Mesothelial cell of epicardium (in vitro differentiated cells): ENCODE measurements at places on chromosomes 7 and 10.

DNA sequence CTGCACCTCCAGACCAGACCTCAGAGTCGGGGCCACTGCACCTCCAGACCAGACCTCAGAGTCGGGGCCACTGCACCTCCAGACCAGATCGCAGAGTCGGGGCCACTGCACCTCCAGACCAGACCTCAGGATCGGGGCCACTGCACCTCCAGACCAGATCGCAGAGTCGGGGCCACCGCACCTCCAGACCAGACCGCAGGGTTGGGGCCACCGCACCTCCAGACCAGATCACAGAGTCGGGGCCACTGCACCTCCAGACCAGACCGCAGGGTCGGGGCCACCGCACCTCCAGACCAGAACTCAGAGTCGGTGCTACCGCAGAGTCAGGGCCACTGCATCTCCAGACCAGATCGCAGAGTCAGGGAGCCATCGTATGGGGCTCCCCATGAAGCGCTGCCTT, 105.9 kb downstream of the ACTR3B start:
- no peak for DNase-seq

GRCh38 chr7:55526329-55526728, 46.0 kb downstream of the VOPP1 start:
- DNase-seq = no peak

GRCh38 chr7:31955021-31955420, 115.2 kb downstream of the PDE1C start:
- no peak for DNase-seq

GRCh38 chr7:95886501-95887090, 114.2 kb downstream of the DYNC1I1 start:
- DNase-seq = no peak

GRCh38 chr10:52635651-52636050, 136.9 kb downstream of the MBL2 start:
- no peak for DNase-seq

DNA sequence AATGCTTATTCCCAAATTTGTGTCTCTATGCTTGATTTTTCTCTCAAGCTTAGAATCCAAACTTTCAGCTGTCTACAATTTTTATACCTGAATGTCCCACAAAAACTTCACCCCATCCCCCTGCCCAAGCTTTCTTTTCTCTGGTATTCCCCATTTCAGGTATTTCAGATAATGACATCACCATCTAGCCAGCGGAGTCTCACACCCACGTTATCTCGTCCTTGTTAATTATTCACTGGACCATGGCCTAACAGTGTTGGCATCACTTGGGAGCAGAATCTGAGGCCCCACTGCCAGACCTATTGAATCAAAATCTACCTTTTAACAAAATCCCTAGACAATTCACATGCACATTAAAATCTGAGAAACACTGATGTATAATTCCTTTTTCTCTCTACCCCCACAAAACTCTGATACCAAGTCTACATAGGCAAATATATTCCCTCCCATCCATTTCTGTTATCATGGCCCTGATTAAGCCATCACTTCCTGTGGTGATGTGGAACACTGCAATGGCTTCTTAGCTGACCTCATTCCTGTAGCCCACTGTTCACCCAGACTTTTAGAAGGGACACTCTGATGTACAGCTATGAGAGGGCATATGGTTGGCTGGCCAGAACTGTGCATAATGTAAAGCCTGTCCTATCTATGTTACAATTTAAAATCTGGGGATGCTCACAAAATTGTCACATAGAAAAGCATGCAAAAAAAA, 31.4 kb downstream of the ZNF438 start:
- no peak for DNase-seq

DNA sequence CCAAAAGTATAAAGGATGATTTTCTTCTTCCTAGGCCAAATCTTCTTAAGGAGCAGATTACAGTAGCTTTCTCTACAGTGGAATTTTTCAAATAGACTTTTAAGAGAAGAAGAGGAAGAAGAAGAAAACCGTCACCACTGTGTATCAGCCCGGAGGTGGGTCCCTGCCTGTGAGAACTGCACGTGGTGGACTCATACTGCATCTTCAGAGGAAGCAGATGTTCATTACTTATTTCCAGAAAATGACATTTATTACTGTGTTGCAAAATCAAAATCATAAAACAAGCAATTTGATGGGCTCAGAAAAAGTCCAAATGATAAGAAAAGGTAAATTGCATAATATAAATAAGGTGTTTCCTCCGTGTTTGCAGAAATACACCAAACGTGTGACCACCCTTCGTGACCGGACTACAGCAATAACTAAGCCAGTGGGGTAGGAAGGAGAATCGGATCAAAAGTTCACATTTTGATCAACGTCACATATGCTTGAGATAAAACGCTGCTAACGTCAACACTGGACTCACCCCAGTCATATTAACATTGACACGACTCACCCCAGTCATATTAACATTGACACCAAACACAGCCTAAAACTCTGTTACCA, 179.2 kb downstream of the PTPRN2 start:
- DNase-seq = no peak

- no peak for DNase-seq
These were observed 100.7 kb downstream of the NKX6-2 start for GRCh38 chr10:132685101-132685891.

DNA sequence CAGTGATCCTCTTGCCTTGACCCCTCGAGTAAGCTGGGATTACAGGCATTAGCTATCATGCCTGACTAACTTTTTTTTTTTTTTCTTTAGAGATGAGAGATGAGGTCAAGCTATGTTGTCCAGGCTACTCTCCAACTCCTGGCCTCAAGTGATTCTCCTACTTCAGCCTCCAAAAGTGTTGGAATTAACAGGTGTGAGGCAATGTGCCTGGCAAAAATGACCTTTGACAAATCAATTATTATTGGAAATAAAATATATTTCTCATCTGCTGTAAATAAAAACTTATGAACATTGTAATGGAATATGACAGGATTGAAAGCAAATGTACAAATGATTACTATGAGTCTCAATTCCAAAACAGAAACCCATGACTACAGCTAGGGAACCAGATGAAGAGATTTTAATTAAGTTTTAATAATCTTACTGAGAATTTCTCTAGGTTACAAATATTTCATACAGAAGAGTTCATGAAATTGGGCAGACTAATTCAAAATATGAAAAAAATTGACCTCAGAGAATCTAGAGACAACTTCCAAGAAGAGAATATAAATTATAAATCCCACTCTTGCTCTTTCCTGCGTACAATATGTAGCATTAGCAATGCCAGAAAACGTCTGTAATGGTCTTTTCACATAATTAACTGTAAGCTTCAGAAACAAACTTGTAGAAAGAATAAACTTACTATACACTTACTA, 414.7 kb downstream of the DGKB start:
- no peak for DNase-seq

- DNase-seq = no peak
These were observed 25.2 kb upstream of the POT1 start for GRCh38 chr7:124954790-124955189.

GRCh38 chr10:2866569-2866968, 200.8 kb upstream of the PFKP start:
- DNase-seq = no peak

DNA sequence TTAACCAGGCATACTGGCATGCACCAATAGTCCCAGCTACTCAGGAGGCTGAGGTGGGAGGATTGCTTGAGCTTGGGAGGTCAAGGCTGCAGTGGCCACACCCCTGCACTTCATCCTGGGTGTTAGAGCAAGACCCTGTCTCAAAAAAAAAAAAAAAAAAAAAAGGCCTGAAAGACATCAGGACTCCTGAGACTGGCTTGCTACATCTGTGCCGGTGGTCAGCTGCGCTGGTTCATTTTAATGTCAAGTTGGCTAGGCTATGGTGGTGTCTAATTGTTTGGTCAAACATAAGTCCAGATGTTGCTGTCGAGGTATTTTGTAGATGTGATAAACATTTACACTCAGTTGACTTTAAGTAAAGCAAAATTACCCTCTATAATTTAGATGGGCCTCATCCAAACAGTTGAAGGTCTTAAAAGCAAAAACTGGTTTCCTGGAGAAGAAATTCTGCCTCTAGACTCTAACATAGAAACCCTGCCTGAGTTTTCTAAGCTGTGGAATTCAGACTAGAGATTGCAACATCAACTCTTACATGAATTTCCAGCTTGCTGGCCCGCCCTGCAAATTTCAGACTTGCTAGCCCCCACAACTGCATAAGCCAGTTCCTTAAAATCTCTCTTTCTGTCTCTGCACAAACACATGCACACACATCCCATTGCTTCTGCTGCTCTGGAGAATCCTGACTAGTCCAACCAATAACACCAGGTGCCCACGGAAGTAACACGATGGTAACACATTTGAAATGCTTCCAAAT, 18.2 kb downstream of the MYOF start:
- no peak for DNase-seq

DNA sequence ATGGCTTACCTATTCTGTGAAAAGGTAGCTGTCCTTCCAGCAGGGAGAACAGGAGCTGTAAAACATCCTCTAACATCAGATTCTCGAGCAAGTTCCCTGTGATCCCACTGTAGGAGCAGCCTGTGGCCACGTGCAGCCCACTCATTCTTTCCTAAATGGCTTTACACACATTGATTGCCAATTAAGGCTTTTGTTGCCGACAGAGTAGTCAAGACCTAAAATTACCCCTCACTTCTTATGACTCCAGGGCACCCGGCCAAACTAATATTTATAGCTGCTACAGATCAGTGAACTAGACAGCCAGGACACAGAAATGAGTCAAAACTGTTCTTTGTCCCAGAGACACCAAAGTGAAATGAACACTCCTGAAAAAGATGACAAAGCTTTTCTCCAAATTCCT, 832.1 kb downstream of the SORCS3 start:
- no peak for DNase-seq

DNA sequence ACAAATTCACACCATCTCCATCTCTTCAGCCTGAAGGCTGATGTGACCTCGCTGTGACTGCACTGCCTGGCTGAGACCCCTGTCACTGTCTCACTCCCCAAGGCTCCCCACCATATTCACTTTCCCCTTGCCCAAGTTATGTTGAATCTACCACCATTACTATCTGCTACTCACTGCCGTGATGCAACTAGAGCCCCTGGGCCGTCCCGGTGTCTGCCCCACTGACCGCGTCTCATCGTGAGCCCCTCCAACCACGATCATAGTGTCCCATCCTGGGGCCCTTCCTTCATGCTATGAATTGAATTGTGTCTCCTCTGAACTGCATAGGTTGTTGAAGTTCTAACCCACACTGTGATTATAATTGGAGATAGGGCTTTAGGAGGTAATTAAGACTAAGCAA, 71.9 kb upstream of the CHST15 start:
- no peak for DNase-seq

DNA sequence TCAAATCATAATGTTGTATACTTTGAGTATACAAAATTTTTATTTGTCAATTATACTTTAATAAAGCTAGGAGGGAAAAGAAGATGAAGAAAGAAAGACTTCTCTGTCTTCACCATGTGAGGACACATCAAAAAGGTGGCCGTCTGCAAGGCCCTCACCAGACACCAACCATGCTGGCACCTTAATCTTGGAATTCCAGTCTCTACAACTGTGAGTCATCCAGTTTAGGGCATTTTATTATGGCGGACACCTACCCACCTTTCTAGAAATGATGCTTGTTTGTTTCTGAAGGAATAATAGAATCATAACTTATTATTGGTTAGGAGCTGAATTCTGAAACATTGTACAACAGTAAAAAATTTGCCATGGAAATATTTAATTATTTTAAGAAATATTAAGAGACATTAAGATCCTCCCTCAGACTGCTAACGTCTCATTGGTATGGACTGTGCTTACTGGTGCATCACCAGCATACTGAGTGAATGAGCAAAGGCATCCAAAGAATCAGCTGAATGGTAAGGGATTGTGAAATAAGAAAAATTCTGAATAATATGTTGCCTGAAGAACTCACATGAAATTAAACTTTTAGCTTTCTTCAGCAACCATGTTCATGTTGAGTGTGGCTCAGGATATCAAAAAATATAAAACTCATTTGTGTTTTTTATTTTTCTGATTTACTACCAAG, 536.6 kb downstream of the HTR7 start:
- DNase-seq = no peak

DNA sequence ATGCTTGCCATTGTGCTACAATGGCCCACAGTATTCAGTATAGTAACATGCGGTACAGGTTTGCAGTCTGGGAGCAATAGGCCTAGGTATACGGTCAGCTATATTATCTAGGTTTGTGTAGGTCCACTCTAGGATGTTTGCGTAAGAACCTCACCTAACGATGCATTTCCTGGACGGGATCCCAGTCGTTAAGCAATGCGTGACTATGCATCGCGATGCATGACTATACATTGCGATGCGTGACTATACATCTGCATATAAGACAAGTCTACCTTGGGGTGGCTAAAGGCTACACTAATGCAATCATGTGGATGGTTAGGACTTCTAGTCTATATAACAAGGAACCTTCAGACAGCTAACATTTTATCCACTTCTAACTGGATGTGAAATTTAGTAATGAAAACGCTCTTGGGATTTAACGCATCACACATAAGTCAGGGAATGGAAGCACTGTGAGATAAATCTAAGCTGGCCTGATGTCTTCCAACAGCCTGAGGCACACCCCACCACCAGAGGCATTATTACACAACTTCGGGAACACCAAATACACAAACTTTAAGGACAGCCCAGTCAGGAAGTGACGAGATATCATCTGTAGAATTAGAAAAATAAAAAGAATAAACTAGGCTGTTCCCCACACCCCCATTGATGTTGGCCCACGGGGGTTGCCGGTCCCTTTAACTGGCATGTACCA, 9.2 kb downstream of the GNA12 start:
- DNase-seq = no peak

DNA sequence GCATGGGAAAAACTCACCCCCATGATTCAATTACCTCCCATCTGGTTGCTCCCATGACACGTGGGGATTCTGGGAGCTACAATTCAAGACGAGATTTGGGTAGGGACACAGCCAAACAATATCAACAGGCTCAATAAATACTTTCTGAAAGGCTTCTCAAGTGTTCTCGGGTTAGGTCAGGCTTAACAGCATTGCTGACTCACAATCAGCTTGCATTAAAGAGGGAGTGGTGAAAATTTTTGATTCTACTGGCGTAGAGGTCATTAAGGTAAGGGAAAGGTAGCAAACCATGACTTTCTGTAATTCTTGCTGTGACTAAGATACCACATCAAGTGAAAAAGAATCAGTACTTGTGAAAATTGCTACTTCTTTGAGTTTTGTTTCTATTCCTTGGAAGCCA, 126.4 kb downstream of the JCAD start:
- DNase-seq = no peak

DNA sequence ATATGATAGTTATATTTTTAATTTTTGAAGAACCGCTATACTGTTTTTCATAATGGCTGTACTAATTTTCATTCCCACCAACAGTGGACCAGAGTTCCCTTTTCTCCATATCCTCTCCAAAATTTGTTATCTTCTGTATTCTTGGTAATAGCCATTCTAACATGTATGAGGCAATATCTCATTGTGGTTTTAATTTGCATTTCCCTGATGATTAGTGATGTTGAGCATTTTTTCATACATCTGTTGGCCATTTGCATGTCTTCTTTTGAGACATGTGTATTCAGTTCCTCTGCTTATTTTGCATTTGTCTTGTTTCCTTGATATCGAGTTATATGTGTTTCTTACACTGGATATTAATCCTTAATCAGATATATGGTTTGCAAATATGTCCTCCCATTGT, 770.8 kb upstream of the MBL2 start:
- DNase-seq = no peak

GRCh38 chr10:93074597-93075368, 1.1 kb downstream of the CYP26A1 start:
- DNase-seq = no peak
